Fibroblast of skin of abdomen (primary cell): ENCODE measurements at places on chromosomes 7 and 10.

GRCh38 chr7:36084485-36085091 lies 68.5 kb upstream of the EEPD1 start:
- DNase-seq = peak; percentile 71

- no peak for DNase-seq
Observed at GRCh38 chr7:138753610-138754009, 44.2 kb upstream of the TMEM213 start.

- no peak for DNase-seq
Observed at GRCh38 chr10:19812976-19813375, 3.3 kb upstream of the PLXDC2 start.

DNA sequence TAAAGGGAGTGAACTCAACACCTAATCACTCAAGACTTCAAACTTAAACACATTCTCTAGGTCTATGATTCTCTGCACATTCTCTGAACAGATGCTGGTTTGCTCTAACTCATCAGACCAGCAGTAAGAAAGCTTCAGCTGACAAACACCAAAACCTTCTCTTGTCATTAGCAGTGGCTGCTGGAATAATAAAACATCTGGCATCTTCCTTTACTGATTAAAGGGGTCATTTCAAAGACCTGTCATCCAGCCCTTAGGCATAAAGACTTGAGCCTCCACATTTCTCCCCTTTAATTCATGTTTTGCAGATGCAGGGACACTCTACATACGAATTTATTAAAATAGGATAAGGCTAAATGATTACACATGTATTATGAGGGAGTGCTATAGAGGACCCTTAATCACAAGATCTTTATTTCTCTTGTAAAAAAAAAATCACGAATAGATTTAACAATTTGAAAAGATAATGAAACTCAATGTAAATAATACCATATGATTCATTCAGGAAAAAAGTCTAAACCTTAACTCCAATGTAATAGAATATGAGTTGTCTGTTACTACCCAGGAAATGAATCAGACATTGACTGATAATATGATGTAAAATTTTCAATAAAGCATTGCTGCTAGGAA lies 152.4 kb upstream of the GNAI1 start:
- peak; percentile 88 for DNase-seq

DNA sequence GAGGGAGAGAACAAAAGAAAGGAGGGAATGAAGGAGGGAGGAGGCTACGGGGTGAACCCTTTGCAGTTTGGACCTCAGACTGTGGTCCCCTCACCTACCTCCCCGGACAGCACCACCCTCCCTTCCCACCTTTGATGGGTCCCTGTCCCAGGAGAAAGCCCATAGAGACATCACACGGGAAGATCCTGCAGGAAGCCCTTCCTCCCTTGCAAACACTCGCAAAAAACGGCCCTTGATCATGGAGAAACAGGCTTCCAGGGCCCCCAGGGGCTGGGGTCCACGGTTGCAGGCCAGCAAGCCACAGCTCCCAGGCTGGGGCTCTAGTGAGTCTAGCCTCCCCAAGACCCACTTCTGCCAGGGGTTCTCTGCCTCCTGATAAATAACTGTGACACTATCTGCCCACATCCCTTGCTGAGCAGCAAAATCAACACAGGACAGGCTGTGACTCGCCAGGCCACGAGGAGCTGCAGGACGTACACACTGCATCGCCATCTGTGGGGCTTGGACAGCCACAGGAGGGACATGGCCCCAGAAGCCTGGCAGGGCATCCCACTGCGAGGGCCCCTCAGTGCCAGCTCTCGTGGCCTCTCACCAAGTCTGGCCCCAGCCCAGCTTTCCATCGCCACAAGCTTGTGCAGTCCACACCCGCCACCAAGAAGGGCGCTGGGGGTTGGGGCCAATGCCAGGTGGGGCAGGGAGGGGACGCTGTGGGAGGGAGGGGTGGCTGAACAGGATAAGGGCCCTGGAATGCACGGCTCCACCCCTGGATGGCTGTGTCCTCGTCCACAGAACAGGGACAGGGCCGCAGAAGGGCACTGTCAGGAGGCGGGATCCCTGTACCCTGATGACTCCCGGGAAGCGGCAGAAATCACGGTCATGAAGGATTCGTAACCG lies 34.2 kb downstream of the PDGFA start:
- DNase-seq = no peak

GRCh38 chr7:105268511-105269392 lies 120.0 kb downstream of the SRPK2 start:
- peak; percentile 61 for DNase-seq

DNA sequence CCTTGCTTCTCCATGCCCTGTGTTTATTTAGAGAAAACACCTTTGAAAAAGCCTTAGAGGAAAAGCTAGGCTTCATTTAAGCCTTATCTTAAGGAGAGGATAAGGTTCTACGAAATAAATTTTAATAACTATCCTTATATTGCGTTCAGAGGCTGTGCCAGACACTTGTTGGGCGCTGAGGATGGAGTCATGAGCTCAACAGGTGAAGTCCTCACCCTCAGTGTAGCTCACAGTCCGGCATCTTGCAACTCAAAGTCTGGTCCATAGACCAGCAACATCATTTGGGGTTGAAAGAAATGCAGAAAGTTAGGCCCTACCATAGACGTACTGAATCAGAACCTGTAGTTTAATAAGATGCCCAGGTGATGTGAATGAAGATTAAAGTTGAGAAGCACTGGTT lies 3.8 kb upstream of the STMP1 start:
- no peak for DNase-seq

GRCh38 chr10:17028798-17029197 lies 100.8 kb downstream of the CUBN start:
- DNase-seq = no peak
